KBM-7 (cell line): ENCODE measurements at places on chromosomes 3 and 15.

GRCh38 chr3:106552351-106553043 lies 683.7 kb upstream of the CBLB start:
- peak; percentile 14 for DNase-seq

- no peak for DNase-seq
Observed at GRCh38 chr3:175003590-175003989, 144.5 kb downstream of the NAALADL2 start.

DNA sequence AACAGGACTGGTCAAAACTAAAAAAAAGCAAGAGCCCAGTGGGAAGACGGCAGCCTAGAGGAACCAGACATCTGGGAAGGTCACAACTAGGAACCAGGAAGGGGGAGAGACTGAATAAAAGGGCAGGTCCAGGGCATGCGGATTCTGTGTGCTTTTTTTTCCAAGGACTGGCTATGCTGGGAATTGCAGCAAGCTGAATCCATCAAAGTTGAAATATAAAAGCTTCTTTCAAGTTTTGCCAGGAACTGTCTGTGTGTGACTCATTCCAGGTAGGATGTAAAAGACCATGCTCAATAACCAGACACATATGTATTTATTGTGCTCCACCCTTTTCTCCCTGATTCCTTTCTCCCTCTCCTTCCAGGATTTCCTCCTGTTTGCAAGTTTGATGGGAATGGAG lies 47.9 kb upstream of the CCDC80 start:
- no peak for DNase-seq

DNA sequence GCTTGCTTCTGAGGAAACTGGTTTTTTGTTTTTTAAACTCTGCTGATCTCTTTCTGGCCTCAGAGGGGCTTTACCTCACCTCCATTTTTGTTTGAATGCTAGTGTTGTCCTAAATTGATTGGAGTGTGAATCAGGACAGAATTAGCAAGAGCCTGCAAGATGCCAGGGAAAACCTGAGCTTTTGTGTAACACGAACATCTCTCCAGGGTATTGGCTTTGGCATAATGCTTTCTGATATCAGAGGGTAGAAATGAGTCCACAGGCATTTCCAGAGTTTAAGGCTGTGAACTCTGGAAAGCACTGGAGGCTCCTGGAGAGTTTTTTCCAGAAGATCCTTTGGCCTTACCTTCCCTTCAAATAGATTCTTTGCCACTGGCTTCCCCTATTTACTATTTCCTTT lies 87.1 kb downstream of the WDR76 start:
- no peak for DNase-seq

DNA sequence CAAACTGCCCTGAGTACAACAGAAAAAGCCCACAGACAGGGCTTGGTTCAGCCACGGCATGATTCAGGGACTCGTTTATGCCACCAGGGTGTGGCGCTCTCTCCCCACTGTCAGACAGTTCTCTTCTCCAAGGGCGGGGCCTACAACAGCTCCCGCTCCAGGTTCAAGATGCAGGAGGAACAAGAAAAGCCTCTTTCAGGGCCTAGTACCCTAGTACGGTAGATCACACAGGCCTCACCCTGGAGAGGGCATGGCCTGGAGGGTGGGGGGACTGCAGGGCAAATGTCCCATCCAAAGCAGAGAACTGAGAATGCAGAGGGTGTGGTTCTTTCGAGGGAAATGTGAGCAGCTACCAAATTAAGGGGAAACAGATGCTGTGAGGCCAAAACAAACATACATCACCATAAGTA lies 12.0 kb downstream of the MESD start:
- DNase-seq = peak; percentile 83
